ENCODE measurements at places on chromosomes 7 and 10.

- DNase-seq, result no peak
Observed at GRCh38 chr10:92790440-92790839, 57.9 kb upstream of the EXOC6 start.

- DNase-seq, result peak; percentile 77
Observed at GRCh38 chr10:80444646-80445319, 9.3 kb upstream of the TSPAN14 start.

DNA sequence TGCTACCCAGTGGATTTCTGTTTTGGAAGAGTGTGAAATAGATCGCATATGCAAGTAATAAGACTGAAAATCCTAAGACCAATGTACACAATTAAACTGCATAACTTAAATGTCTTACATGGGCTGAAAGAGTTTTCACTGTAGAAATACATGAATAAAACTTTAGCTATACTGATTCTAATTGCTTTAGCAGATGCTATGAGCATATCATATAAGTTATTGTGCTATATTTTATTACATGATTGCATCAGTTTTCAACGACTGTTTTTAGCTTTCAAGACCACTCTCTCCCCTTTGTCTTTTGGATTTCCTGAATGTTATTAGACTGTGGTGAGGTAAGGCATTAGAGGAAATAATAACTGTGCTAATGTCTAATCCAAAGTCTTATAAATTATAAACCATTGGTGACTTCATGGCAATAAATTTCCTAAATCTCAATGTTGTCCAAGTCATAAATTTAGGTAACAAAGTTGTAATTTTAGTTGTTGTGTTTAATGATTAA, 124.5 kb downstream of the SEMA3A start:
- DNase-seq, result no peak

- DNase-seq, result no peak
Observed at GRCh38 chr7:157001920-157002818, 8.3 kb downstream of the MNX1 start.

DNA sequence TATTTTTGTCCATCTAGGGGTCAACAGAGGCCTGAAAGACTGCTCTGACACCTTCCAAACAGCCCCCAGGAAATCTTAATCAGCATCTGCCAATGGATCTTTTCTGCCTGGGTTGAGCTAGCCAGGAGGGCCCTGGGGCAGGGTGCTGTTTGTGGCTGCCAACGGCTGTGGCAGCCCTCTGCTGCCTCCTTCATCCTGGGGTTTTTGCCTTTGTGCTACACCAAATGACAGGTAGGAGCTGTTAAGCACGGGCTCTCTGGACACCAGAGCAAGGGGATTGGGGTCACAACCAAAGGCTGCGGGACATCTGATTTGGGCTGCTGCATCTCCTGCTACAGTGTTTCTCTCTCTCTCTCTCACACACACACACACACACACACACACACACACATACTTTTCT, 2.0 kb upstream of the KIAA1217 start:
- no peak for DNase-seq

Data from Caco-2 (cell line).